ENCODE measurements at places on chromosomes 4 and X.
A peak's percentile ranks its signal among the peaks of the same experiment; 100 is the strongest.

DNA sequence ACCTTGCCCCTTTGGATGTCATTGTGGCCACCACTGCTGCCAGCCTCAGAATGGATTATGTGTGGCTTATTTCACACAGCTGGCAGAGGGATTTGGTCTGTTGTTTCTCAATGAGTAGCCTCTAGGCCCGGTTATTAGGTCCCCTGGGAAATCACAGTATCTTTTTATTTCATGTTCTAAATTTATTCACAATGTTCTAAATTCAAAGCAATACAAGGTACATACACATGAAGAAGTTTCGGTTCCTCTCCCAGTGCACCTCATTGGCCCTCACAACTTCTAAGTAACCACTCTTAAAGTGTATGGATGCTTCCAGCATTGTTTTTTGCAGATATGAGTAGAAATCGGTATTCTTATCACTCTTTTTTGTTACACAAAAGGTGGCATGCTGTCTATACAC lies 262.7 kb downstream of the RCHY1 start:
- DNase-seq: no peak

DNA sequence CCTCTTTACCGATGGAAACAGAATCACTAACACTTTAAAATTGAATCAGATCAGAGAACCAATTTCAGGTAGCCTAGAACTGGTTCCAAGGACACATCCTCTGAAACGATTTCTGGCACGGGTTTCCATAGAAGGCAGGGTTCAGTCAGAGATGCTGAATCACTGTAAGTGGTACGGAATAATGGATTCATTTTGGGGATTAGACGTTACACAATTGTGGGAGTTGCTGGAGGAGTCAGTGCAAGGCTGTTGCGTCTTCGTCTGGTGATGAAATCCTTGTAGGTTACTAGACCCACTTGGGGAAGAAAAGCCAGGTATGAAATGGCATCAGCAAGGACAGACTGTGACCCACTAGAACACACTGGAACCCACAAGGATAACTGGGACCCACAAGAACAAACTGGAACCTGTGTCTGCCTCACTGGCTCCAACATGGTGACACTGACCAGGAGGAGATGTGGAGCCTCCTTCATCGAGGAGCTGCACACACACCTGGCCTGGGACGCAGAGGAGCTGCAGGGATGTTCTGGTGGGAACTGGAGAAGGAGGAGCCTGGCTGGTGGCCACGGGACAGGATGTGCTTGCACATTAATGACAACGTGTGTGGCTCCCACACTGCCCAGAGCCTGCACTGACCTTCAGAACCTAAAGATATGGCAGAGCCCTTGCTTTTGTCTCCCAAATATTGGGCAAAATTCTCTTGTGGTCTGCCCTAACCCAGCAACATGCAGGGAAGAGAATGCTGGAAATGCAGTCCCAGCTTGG lies 105.1 kb downstream of the TRAPPC11 start:
- DNase-seq: no peak

GRCh38 chr4:8255698-8256441 lies 13.7 kb upstream of the HTRA3 start:
- DNase-seq: no peak

- DNase-seq: no peak
These were observed 546 bp downstream of the ZRSR2 start for GRCh38 chrX:15790769-15791290.

- DNase-seq: no peak
These were observed 947 bp upstream of the RPL10 start for GRCh38 chrX:154396973-154397887.

DNA sequence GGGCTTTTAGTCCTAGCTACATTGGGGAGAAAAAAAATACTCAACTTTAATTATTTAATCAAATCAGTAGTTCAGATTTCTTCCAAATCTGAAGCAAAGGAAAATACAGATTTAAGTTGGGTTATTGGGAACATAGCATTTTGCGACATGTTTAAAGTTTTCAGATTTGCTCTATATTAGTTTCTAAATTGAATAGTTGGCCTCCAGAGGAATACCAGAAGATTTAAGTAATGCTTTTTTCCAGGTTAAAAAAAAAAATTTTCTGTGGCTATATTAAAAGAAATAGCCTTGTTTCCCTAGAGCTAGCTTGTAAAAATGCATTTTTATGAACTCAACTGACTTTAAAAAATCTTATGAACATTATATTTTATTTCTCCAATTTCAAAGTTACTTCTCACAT lies 115.9 kb downstream of the DDX53 start:
- DNase-seq: no peak

DNA sequence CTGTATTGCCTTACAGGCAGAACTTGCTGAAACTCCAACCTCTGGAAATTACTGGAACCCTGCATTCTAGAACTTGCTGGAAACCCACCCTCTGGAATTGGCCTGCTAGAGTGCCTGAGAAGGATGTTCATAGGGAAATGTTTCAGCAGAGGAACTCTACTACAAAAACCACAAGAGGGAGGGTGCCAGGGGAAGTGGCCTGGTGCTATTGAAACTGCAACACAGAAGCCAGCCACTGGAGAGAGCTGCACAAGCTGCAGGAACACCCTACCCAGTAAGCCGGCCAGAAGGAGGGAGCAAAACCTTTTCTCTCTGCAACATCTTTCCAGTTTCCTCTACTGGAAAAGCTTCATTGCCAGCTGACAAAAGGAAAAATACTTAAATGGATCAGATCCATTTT lies 2.5 kb upstream of the BRWD3 start:
- DNase-seq: no peak

- DNase-seq: no peak
These were observed 37.7 kb upstream of the SLC16A2 start for GRCh38 chrX:74383611-74384010.

- DNase-seq: peak; percentile 54
These were observed 210.0 kb upstream of the STK26 start for GRCh38 chrX:131812847-131813825.

- DNase-seq: no peak
These were observed 52.1 kb downstream of the PDGFRA start for GRCh38 chr4:54281054-54281766.

GRCh38 chrX:131831185-131831520 lies 191.9 kb upstream of the STK26 start:
- DNase-seq: no peak

DNA sequence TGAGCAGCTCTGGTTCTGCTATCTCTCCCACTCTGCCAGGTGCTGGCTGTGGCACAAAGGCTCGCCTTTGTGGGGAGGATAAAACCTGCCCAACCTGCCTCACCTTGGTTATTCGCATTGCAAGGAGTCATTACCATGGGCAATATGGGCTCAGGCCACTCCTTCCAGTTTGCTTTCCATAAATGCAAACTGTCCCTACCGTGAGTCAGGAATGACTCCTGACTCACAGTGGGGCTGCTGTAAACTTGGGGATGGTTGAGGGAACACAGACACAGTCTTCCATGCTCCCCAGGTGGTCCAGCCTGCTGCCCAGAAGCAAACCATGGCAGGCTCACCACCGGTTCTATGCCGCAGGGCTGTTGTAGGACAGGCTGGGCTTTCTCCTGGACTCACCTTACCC lies 36.1 kb downstream of the COQ2 start:
- no peak for DNase-seq

DNA sequence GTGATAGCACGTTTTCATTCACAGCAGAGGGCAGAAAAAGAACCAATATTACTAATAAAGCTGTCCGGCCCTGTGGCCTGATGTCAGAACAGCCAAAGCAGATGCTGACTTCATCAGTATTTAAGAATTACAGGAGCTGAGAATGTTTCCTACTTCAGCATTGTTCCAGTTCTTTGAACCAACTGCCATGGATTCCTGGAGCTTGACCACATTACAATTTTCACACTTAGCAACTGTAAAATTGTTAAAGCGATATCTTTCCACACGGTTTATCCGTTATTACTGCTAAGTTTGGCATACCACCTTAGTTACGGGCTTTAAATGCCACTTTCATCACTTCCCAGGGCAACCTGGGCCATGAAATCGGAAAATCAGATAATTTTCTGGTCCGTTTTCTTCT lies 118.2 kb downstream of the EPHA5 start:
- DNase-seq: no peak

DNA sequence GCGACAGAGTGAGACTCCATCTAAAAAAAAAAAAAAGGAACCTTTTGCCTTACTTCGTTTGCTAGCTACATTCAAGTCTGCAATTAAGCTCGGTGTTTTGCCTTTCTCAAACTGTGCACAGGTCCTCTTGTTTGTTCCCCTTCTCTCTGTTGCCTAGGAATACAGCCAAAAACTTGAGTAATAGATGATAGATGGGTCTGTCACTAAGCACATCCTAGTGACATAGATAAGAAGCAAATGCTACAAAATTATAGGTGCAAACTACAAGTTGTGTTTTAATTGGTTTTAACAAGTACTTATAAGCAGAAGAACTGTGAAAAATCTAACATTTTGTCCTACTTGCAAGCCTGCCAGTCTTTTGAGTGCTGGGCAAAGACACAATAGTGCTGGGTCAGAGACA lies 95.2 kb downstream of the SNCA start:
- no peak for DNase-seq

- no peak for DNase-seq
These were observed 22.4 kb upstream of the HPSE start for GRCh38 chr4:83356899-83357661.

- DNase-seq: no peak
These were observed 261.0 kb upstream of the NDST3 start for GRCh38 chr4:117773064-117773936.

DNA sequence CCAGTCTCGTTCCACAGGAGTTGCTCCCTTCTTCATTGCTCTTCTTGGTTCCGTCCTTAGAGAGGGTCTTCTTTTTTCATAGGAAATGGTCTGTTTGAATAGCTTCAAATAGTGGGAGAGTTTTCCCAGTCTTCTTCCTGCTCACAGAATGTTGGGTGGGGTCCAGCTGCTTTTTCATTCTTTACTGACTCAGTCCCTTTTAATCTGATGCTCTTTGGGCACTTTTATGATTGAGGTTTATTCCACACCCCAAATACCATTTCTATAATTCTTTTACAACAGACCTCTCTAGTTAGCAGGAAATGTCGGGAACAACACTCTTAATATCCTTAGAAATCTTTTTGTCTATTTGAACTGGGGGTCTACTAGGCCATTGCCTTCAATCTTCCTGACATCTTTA lies 239.5 kb downstream of the PRDM5 start:
- DNase-seq: no peak

GRCh38 chr4:83268491-83268890 lies 16.1 kb downstream of the COQ2 start:
- DNase-seq: no peak

- no peak for DNase-seq
These were observed 24.9 kb downstream of the DOCK11 start for GRCh38 chrX:118520216-118521206.

DNA sequence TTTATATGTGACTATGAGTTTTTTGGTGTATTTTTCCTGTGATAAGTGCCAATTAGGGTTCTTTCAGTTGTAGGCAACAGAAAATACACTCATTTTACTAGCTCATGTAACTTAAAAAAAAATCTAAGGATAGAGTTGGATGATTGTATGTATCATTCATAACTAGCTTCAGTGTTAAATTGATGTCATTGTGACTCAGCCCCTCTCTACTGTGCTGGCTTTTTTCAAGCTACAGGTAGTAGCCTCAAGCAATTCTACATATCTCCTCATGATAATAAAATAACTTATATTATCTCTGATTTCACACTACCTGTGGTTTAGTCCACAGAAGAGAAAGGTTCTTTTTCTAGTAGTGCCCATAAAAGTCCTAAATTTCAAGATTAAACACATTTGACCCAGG lies 11.9 kb downstream of the WDR17 start:
- DNase-seq: no peak

GRCh38 chr4:10279261-10279660 lies 162.7 kb upstream of the WDR1 start:
- DNase-seq: no peak

DNA sequence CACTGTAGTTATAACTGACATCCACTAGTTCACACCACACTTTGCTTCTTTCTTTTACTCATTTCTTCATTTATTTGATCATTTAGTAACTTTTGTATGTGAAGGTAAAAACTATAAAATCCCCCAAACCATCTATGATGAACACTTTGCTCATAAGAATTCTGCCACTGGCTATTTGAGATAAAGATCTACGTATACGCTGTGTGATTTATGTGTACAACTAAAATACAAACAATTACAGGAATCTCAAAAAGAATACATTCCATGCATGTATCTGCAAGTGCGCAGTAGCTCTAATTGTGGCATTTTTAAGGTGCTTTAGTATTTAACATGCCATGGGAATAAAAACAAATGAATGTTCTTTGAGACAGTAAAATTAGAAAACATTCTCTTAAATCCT lies 156.9 kb upstream of the NAP1L5 start:
- DNase-seq: no peak

GRCh38 chr4:27096142-27096824 lies 235.6 kb downstream of the STIM2 start:
- no peak for DNase-seq

- no peak for DNase-seq
These were observed 317 bp downstream of the CMC4 start for GRCh38 chrX:155070663-155070974.

GRCh38 chr4:14338585-14339265 lies 663.6 kb upstream of the CPEB2 start:
- DNase-seq: no peak

GRCh38 chr4:74999714-75000309 lies 66.9 kb downstream of the PARM1 start:
- DNase-seq: no peak

DNA sequence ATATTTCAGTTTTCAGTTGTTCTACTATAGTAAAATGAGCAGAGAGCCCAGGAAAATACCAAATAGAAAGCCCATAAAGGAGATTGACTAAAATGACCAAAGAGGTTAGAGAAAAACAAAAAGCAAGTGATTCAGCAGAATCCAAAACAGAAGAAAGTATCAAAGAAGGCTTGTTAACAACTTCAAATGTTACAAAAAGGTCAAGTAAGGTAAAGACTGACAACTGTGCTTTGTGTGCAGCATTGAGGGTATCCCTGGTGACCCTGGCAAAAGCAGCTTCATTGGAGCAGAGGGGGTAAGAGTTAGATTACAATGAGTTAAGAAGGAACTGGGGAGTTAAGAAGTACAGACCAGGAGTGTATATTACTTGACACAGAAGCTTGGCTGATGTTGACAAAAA lies 317.9 kb downstream of the OPHN1 start:
- no peak for DNase-seq

DNA sequence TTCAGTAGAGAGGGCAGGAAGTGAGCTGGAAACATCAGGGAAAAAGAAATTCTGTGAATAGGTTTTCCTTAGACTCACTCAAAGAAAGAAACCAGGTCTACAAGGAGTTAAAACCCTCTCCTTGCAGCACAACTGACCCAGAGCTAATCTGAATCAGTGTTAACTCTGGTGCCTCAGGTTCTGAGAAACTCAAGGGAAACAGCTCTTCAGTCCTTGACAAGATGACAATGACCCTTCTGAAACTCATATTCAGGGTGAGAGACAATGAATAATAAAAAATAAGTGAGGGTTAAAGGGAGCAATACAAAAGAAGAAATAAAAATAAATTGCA lies 903.6 kb downstream of the STPG2 start:
- no peak for DNase-seq

DNA sequence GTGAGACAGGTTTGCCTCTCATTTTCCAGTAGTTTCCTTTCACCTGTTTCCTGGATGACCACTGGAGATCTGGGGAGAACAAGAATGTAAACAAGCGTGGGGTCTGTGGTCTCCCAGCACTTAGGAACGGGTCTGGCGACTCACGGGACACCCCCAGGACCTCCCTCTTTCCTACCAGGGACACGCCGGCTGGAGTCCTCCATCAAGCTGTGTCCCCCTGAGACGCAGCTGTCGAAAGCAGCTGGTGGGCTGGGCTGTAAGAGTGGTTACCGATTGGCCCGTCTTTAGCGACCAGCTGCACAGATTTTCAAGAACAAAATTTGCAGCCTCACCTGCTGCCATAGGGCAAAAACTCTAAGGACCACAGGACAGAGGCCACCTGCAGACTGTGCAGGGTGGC lies 11.9 kb downstream of the LRPAP1 start:
- DNase-seq: no peak

- DNase-seq: no peak
These were observed at the start of gene DMD for GRCh38 chrX:33211356-33212260. Gene DMD, minus strand, starts transcription at chrX:33211549. Its CDS starts 237 bp downstream, at chrX:33211312.

Data from stimulated activated CD4-positive, alpha-beta T cell treated with anti-CD3 and anti-CD28 coated beads, Interleukin-15, amount 100 ng/mL, for 1 hour (primary cell).